ENCODE measurements at places on chromosomes 16 and 17. TPM values are rescaled to one million over a fixed set of nuclear protein-coding genes. Genes with fewer than 3 reads are reported as not detected.

Gene NUPR1
- not detected for total RNA-seq

Gene TBC1D28
- total RNA-seq = not detected

Gene RNF112
- total RNA-seq = 5.0 TPM

Gene ENPP7
- total RNA-seq = 0.95 TPM

Gene GLP2R
- not detected for total RNA-seq

Gene C17orf67
- total RNA-seq = 4.8 TPM

DNA sequence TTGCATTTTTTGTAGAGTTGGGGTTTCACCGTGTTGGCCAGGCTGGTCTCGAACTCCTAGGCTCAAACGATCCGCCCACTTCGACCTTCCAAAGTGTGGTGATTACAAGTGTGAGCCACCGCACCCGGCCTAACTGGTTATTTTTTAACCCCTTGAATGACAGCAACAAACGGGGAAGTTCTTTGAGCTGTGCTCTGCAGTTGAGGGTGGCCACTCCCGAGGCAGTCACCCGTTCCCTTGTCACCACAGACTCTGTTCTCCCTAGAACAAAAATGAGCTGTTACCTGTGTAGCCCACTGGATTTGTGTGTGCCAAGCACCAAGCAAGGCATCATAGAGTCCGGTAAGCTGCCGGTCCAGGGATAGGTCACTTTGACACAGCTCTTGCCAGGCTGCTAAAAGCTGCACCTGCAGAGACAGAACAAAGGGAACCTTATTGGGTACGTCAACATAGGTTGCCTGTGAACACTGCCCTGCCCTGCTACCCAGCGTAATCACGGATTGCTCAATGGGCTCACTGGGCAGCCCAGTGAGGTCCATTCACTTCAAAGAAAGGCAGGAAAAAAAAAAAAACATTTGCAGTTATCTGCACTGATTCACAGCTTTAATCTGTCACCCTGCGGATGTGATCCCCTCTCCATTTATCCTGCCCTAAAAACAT lies 19.6 kb downstream of the COG7 start:
- peaks cover 35% of the 10 kb centered on the region for H3K36me3 ChIP-seq
- H3K4me1 ChIP-seq = no peaks in the 10 kb centered on the region
- no peak for DNase-seq
- no peak overlapping the region for H3K27ac ChIP-seq
- no peak overlapping the region for H3K4me3 ChIP-seq
- no peaks in the 10 kb centered on the region for H3K27me3 ChIP-seq

DNA sequence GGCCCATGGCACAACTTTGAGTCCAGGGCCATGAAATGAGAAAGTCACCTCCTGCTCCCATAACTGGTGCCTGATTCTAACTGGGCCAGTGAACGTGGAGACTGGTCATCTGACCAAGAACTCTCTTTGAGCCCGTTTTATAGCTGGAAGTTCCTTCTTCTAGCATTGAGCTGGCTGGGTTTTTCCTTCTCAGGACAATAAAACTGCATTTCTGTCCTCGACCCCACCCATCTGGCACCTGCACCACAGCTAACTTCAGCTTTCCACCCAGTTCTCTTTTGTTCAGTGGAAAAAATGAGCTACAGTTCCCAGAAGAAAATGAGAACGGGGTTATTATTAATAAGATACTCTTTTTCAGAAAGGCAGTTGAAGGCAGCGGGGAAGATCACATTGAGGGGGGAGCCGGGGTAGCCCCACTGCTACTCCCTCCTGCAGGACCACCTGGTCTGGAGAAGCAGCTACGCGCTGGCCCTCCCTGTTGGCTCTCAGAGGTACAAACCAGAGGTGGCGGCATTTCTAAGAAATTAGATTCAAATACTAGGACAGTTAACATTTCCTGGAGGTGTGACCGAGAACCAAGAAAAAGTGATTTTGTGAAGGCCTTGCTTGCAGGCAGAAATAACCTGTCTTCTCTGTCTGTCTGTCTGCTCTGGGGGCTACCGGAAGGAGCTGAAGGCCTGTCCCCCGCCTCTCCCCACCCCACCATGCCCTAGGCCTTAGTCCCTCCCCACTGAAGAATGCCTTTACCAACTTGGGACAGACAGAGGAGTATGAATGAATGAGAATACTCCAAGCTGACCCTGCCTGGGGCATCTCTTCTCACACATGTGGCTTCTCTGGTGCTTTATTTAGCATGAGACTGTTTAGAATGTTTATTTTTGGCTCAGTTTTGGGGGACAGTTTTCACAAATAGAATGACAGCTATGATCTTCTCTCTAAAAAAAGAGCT lies 123.9 kb downstream of the XYLT1 start:
- no peaks in the 10 kb centered on the region for H3K36me3 ChIP-seq
- H3K4me1 ChIP-seq = peaks cover 85% of the 10 kb centered on the region
- DNase-seq = peak; percentile 29
- no peak overlapping the region for H3K4me3 ChIP-seq

GRCh38 chr17:57875290-57876022 lies 25.6 kb upstream of the MRPS23 start:
- peaks cover 17% of the 10 kb centered on the region for H3K27me3 ChIP-seq
- peaks cover 34% of the 10 kb centered on the region for H3K4me1 ChIP-seq
- no peak overlapping the region for H3K27ac ChIP-seq
- H3K4me3 ChIP-seq = no peak overlapping the region
- no peak for DNase-seq

GRCh38 chr17:27810211-27810901 lies 10.0 kb upstream of the NOS2 start:
- H3K36me3 ChIP-seq = no peaks in the 10 kb centered on the region
- no peak for DNase-seq
- no peaks in the 10 kb centered on the region for H3K27me3 ChIP-seq

DNA sequence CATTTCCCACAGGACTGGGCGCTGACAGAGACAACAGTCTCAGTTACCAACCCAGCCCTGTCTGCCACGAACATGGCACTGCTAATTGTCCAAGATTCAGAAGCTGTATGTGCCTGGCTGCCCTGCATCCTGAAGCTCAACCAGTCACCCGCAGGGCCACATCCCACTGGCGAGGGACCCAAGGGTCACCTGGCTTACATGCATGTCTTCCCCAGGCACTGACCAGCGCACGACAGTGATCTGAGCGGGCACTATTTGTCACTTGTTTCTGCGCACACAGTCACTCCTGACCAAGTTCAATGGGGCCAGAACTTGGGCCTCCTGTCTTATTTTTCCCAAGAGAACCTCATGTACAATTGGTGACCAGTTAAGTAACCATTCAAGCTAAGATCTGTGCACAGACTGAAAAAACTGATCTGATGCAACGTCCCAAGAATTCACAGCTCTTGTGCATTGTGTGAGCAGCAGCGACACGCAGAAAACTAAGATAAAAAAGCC lies 13.1 kb downstream of the USP7 start:
- H3K27me3 ChIP-seq = no peaks in the 10 kb centered on the region
- peaks cover 82% of the 10 kb centered on the region for H3K4me1 ChIP-seq
- no peaks in the 10 kb centered on the region for H3K36me3 ChIP-seq
- H3K4me3 ChIP-seq = no peak overlapping the region

- no peaks in the 10 kb centered on the region for H3K4me1 ChIP-seq
- no peaks in the 10 kb centered on the region for H3K27me3 ChIP-seq
- no peak overlapping the region for H3K27ac ChIP-seq
- no peak overlapping the region for H3K4me3 ChIP-seq
Measured at GRCh38 chr16:63461248-63461841, 1425.1 kb upstream of the CDH8 start.

DNA sequence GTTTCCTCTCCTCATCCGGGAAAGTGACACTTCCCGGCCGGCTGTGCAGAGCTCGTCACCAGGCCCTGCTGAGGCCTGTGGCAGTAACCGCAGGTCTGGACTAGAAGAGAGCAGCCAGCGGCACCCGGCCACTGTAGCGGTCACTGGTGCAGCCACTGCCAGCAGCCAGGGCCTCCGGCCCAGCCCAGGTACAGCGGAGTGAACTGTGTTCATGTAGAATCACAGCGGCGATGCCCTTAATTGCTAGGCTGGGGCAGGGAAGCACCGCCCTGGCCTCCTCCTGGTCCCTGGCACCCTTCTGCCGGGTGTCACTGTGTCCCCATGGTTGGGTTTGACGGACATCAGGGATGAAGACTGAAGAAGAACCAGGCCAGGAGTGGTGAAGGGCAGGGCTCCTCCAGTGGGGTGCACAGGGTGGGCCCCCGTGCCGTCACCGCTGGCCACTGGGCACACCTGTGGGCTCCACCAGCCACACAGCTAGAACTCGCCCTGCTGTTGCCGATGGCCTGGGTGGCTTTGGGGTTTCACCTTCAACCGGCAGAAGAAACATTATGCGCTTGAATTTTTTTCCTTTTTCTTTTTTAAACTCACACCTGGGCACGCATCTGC lies 165.2 kb upstream of the CHMP6 start:
- peaks cover 13% of the 10 kb centered on the region for H3K36me3 ChIP-seq
- DNase-seq = no peak
- no peaks in the 10 kb centered on the region for H3K27me3 ChIP-seq
- no peaks in the 10 kb centered on the region for H3K4me1 ChIP-seq
- H3K4me3 ChIP-seq = no peak overlapping the region

DNA sequence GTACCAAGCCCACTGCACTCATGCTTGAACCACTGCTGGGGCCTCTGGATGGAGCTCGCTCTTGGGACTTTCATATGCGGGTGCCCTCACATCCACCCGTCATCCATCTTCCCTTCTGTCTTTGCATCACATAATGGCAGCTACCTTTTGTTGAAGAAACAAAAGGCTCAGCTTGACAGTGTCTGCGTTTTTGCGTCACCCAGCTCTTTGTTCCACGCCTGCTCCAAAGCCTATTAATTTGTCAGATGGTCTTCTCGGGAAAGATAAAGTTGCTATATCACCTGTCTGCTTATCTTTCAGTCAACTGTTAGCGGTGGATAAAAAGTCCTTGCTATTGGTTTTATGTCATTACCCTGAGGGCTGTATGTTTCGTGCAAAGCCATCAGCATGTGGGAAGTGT lies 18.1 kb upstream of the BCO1 start:
- no peaks in the 10 kb centered on the region for H3K27me3 ChIP-seq
- no peak for DNase-seq
- H3K4me1 ChIP-seq = no peaks in the 10 kb centered on the region
- H3K36me3 ChIP-seq = no peaks in the 10 kb centered on the region
- H3K4me3 ChIP-seq = no peak overlapping the region
- no peak overlapping the region for H3K27ac ChIP-seq

- H3K27me3 ChIP-seq = peaks cover 3% of the 10 kb centered on the region
- H3K27ac ChIP-seq = no peak overlapping the region
- H3K4me3 ChIP-seq = no peak overlapping the region
Measured at GRCh38 chr17:16489431-16489830, 2.6 kb downstream of the LRRC75A start.

DNA sequence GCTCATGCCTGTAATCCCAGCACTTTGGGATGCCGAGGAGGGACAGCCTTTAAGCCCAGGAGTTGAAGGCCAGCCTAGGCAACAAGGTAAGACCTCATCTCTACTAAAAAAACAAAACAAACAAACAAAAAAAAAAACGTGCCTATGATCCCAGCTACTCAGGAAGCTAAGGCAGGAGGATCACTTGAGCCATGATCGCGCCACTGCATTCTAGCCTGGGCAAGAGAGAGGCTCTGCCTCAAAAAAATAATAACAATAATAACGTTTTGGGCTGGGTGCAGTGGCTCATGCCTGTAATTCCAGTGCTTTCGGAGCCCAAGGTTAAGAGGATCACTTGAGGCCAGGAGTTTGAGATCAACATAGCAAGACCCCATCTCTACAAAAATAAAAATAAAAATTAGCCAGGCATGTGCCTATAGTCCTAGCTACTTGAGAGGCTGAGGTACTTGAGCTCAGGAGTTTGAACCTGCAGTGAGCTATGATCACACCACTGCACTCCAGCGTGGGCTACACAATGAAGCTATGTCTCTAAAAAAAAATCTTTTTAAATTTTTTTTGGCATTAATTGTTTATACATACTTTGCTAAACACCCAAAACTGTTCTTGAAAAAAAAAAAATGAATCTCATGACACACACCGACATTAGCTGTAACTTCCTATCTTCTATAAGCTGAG lies 3.3 kb downstream of the PHLPP2 start:
- no peak overlapping the region for H3K4me3 ChIP-seq
- H3K4me1 ChIP-seq = peaks cover 15% of the 10 kb centered on the region
- H3K36me3 ChIP-seq = peaks cover 3% of the 10 kb centered on the region
- no peaks in the 10 kb centered on the region for H3K27me3 ChIP-seq
- no peak for DNase-seq

DNA sequence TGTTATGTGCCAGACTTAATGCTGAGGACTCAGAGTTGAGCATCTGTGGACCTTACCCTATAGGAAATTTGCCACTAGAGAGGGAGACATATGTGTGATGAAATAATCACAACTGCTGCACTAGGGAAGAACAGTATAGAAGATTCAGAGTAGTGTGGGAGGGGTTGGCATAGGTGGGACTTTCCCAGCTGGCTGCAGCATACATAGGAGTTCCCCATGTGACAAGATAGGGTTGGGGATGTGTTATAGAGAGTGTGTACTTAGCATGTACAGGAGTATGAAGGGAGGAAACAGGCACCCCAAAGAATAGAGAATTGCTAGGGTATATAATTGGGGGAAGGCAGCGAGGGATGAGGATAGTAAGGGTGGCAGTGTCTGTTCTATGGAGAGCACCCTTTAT lies 2.9 kb downstream of the NUP93 start:
- H3K27ac ChIP-seq = no peak overlapping the region
- H3K4me1 ChIP-seq = peaks cover 14% of the 10 kb centered on the region
- peak; percentile 39 for DNase-seq
- H3K36me3 ChIP-seq = no peaks in the 10 kb centered on the region
- no peaks in the 10 kb centered on the region for H3K27me3 ChIP-seq

- no peak for DNase-seq
- no peaks in the 10 kb centered on the region for H3K27me3 ChIP-seq
- H3K4me1 ChIP-seq = no peaks in the 10 kb centered on the region
- no peak overlapping the region for H3K4me3 ChIP-seq
Measured at GRCh38 chr16:49658531-49658930, 197.4 kb downstream of the ZNF423 start.

DNA sequence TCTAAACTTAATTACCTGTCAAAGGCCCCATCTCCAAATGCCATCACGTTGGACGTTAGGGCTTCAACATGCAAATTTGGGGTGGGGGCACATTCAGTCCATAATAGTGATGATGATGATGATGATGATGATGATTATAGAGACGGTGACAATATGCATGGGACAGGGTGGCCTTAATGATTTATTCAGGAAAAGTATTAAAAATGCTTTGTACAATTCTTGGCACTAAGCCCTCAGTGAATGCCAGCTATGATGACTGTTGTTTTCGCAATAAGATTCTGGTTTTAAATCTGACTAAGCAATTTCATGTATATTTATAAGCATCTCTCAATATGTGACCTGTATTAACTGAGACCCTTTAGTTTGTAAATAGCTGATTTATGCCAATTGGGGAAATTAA lies 106.3 kb downstream of the C16orf95 start:
- H3K27ac ChIP-seq = no peak overlapping the region
- DNase-seq = no peak
- H3K36me3 ChIP-seq = no peaks in the 10 kb centered on the region
- no peak overlapping the region for H3K4me3 ChIP-seq
- H3K27me3 ChIP-seq = no peaks in the 10 kb centered on the region

DNA sequence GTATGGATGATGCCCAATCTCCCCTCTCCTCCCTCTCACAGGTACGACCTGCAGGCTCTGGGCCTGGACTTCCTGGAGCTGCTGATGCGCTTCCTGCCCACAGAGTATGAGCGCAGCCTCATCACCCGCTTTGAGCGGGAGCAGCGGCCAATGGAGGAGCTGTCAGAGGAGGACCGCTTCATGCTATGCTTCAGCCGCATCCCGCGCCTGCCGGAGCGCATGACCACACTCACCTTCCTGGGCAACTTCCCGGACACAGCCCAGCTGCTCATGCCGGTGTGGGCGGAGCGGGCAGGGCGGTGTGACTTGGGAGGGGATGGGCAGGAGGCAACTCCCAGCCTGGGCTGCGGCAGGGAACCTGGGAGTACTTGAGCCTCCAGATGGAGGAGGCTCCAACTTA lies 18.1 kb downstream of the SPATA32 start:
- no peak overlapping the region for H3K4me3 ChIP-seq
- H3K27ac ChIP-seq = no peak overlapping the region
- no peaks in the 10 kb centered on the region for H3K27me3 ChIP-seq
- peaks cover 75% of the 10 kb centered on the region for H3K36me3 ChIP-seq
- no peak for DNase-seq
- H3K4me1 ChIP-seq = peaks cover 31% of the 10 kb centered on the region

Measured in natural killer cell (primary cell).